ENCODE measurements at places on chromosomes 7 and 10.

- no peak for DNase-seq
These were observed 47.4 kb downstream of the PPIF start for GRCh38 chr10:79394664-79395063.

DNA sequence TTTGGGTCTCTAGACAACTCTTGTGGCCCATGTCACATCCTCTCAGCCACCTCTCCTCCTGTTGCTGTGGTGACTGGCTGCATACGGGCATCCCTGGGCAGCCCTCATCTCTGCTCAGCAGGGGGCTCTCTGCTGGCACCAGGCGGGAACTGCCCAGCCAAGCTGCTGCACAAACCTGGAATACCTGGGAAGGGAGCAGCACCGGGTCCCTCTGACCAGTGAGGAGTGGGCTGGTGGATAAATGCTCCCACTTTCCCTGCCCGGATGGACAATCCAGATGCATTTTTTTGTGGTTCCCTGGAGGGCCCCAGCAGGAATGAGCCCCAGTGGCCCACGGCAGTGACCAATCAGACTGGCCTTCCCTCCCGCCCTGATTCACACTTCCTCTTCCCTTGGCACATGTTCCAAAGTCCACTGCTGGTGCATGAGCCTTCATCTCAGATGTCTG, 21.9 kb downstream of the GRID1 start:
- DNase-seq, result no peak

DNA sequence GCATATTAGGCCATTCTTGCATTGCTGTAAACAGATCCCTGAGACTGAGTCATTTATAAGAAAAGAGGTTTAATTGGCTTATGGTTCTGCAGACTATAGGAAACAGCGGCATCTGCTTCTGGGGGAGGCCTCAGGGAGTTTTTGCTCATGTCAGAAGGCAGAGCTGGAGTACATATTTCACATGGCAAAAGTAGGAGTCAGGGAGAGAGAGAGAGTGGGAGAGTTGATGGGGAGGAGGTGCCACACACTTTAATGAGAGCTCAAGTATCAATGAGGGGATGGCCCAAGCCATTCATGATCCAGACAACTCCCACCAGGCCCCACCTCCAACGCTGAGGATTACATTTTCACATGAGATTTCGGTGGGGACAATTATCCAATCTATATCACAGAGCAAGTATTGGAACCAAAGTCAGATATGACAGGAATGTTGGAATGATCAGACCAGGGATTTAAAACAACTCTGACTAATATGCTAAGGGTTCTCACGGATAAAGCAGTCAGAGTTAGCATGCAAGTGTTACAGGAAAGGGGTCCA, 795.3 kb upstream of the CELF2 start:
- DNase-seq, result no peak

DNA sequence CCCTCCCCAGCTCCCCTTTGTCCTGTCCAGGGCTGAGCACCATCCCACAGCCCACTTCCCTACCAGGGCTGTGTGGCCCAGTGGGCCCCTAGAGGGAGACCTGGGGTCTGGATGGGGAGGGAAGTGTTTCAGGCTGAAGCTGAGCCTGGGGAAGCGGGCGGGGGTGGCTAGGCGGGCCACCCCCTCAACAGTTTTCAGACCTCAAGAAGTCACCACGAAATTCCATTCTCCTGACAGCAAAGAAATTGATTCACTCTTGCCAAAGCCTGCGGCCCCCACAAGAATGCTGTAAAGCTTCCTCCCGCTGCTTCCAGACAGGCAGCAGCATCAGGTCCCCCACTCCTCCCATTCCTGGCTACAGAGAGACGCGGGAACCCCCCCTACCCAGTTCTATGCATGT, 2.5 kb upstream of the LFNG start:
- DNase-seq, result no peak

GRCh38 chr10:12943425-12943824, 58.1 kb downstream of the CCDC3 start:
- DNase-seq, result no peak

DNA sequence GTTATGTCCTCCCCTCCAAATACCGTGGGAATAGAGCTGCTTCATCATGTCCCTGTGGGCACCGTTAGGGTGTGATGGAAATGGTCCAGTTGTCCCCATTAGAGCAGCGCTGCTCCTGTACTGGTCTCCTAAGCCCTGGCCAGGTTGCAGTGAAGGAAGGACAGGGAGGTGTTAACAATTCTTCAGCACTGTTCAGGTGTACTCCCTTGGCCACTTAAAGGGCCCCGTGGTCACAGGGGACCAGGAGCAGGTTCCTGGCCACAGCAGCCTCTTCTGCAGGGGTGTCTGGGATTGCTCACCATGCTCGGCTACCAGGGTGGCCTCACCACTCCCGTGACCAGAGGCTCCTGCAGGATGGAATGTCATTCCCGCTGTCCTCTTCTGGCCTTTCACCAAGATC, 65.8 kb downstream of the MINDY4 start:
- no peak for DNase-seq

- DNase-seq, result no peak
These were observed 68.9 kb upstream of the ZNF33B start for GRCh38 chr10:42707234-42707633.

GRCh38 chr10:34575882-34576281, 239.2 kb downstream of the PARD3 start:
- no peak for DNase-seq

- DNase-seq, result peak; percentile 81
These were observed 137.4 kb upstream of the CDCA7L start for GRCh38 chr7:22082886-22083703.

DNA sequence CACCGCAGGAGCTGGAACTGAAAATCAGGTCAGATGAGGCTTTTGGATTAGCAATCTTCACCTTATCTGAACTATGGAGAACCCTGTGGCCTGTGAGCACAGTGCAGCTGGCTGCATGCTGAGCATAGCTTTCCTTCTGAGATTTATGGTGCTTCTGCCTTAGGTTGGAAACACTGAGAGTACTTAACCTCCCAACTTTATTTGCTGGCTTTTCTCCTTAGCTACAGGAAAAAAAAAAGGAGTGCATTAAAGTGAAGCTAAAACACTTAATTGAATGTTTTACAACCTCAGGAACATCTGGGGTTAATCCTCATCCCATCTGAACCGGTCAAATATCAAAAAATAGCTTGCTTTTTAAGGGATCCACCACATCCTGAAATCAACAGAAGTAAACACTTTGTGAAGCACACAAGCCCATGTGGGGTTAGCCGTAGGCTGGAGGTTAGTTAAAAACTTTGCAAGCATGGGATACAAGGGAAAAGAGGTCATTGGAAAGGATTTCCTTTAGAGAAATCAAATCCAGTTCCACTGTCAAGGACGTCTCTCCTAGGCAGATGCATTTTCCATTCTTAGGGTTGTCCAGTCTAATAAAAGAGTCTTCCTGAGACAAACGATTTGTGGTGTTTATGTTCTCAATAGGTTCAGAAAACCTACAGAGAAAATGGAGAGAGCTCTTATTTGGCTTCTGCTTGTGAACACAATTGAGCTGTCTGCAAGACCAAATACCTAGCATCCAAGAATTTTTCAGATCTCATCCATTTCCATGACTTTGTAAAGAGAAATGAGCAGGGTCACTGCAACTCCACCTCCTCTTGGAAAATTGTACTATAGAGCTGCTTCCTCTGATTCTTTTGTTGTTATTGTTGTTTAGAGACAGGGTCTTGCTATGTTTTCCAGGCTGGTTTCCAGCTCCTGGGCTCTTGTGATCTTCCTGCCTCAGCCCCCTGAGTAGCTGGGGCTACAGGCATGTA, 470.4 kb upstream of the IGFBP3 start:
- DNase-seq, result no peak

GRCh38 chr7:43884209-43884608, 14.9 kb upstream of the MRPS24 start:
- no peak for DNase-seq

DNA sequence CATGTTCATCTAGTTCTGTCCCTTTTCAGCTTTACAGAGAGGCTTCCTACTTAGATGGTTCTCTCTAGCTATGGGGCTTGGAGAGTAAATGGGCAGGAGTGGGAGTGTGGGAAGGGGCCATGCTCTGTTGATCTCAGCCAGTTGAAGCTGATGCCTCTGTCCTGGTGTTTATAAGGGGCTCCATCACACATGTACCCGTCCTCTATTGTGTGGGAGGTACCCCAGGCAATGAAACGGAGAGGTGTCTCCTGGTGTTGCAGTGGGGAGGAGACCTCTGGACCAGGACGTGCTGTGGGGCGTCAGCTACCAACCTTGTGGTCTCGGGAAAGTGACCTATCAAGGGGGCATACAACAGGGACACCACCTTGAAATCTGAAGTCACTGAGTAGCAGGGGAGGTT, 173.5 kb downstream of the CELF2 start:
- no peak for DNase-seq

GRCh38 chr7:79598351-79598750, 144.9 kb upstream of the MAGI2 start:
- no peak for DNase-seq

GRCh38 chr10:101364721-101365120, 10.8 kb downstream of the BTRC start:
- no peak for DNase-seq

GRCh38 chr7:33904681-33905388, 504 bp upstream of the BMPER start:
- DNase-seq, result peak; percentile 48

DNA sequence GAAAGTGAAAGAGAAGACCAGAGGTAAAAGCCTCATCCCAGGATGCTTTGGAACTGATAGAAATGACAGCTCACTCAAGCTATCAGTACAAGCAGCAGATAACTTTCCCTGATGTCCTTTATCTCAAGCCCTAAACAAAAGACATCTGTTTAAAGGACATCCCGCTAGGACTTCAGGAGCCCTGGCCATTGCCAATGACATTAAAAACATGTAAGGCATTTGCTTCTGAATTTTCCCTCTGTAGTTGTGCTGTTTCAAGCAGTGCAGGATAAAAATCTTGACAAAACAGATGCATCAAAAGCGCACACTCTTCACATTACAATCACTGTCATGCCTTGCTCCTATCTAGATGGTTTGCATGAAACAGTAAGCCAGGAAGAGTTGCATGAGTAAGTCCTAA, 159.8 kb downstream of the AOAH start:
- DNase-seq, result no peak

- no peak for DNase-seq
These were observed 4.8 kb downstream of the MINDY4 start for GRCh38 chr7:30775992-30776391.

- peak; percentile 52 for DNase-seq
These were observed 39.4 kb upstream of the ARHGAP21 start for GRCh38 chr10:24762966-24763623.

DNA sequence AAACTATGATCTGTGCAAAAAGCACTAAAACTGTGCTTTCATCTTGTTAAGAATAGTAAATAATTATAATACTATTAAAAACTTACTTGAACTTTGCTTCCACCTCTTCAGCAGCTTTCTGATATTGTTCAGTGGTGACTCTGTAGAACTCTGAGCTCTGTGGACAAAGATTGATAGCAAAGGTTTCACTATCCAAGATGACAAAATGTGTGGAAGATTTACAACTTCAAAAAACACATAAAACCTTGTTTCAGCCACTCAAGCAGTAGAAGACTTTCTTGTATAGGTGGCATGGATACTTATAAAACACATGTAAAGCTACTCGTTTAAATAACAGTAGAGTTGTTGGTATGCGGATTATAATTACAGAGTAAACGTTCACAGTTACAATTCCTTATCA, 243.6 kb downstream of the CHCHD3 start:
- no peak for DNase-seq

DNA sequence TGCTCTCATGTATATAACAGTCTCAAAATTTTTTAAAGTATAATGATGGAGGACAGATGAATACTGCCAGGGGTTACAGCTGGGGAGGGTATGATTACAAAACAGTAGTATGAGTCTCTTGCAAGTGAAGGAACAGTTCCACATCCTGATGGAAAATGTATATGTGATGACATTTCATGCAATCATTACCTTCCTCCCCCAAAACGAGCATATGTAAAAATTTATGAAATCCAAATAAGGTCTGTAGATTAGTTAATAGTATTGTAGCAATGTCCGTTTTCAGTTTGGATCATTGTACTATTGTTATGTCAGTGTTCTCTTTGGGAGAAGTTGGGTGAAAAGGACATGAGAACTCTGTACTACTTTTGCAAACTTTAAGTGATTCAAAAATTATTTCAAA, 38.0 kb downstream of the DRGX start:
- DNase-seq, result no peak

DNA sequence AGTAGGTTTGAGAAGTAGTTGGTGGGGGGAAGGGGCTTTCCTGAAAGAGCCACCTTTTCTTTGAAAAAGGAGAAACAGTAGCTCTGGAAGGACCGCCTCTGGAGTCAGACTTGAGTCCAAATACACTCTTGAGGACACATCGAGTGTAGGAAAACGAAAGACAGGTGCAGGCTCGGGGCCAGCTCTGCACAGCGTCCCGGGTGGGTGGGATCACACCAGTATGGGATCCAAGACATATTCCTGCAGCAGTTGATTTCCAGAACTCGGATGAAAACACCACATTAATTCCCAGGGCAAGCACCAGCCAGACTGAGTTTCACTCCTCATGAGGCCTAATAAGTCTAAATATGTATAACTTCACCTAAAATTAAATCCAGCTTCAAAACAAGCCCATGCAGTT, 61.4 kb downstream of the ASB13 start:
- DNase-seq, result no peak

- DNase-seq, result no peak
These were observed 56.7 kb downstream of the NSUN6 start for GRCh38 chr10:18594574-18595156.

DNA sequence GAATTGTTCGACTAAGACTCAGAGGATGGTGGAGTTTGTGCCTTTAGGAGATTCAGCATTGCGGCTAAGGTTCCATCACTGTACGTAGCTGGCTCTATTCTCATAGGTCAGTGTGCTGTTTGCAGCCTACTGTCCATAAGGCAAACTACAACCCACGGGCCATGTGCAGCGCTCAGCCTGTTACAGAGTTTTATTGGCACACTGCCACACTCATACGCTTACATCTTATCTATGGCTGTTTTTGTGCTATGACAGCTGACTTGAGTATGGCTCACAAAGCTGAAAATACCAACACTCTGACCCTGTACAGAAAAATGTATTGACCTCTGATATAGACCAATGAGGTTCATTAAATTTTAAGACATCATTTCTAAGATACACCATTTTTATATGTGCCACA, 114.5 kb downstream of the ARID5B start:
- DNase-seq, result no peak

Data from HuH-7.5 (cell line).